Erythroblast (primary cell): ENCODE measurements at places on chromosomes 12 and 14.

- no peak for DNase-seq
Measured at GRCh38 chr12:26744697-26745440, 88.1 kb downstream of the ITPR2 start.

GRCh38 chr12:75509621-75510020 lies 1.8 kb downstream of the KRR1 start:
- DNase-seq, result no peak

- DNase-seq, result no peak
Measured at GRCh38 chr14:73774671-73775070, 60.5 kb upstream of the PNMA1 start.

- no peak for DNase-seq
Measured at GRCh38 chr14:70926235-70926830, 19.1 kb downstream of the PCNX1 start.

GRCh38 chr14:87935886-87936285 lies 57.1 kb downstream of the GALC start:
- DNase-seq, result no peak

DNA sequence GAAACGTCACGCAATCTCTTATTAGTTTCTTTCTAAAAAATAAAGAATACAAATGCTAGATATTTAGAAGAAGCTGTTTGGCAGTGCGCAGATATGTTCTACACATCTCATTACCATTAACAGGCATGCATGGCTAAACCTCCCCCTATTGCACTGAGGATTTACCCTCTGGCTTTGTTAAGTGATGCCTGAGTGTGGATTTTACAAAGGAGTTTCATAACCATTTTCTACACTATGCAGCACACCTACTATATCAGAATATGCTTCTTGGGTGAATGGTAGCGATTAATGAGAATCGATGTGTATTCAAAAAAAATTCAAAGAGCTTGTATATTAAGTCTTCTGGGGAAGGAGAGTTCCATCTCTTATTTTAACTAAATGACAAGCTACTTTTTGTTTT lies 1.1 kb upstream of the RMST start:
- DNase-seq, result no peak

DNA sequence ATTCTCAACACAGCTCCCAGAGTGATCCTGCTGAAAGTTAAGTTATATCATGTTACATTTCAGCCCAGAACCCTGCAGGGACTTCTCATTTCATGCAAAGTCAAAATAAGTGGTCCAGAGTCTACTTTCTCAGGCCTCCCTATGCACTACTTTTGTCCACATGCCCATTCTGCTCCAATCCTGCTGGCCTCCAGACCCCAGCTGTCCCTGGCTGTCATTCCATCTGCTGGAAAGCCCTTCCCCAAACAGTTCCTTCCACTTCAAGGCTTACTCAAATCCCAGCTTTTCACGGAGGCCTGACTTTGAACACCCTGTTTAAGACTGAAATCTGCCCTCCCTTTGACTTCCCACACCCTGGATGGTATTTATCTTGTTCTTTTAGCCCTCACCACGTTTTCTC lies 109.8 kb upstream of the DNM1L start:
- no peak for DNase-seq

DNA sequence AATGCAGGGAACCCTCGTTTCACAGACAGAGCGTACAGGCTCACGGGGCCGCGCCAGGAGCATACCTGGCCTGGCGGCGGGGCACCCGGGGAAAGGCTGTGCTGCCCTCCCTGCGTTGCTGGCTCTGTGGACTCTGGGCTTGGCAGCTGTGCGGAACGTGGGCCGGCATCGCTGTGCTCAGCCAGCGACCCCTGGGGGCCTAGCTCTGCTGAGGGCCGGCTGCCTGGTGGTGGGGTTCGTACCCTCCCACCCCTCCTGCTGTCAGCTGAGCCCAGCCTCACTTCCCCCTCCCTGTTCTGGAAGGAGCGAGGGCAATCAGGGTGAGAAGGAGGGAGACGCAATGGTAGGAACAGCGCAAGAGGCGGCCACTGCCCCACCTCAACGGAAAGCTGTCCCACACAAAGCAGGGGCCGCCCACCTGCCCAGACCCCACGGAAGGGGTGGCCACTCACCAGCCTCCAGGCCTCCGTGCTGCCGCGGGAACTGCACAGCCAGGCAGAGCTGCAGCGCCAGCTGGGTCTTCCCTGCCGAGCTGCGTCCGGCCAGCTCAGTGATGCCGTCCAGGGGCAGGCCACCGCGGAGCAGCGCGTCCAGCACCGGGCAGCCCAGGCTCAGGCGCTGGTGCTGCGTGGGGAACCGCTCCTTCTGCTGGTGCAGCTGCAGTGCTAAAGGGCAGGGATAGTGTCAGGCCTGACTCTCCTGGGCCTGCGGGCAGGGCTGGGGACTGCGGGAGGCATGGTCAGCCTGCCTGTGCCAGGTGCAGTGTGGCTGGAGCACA lies 8.5 kb downstream of the XRCC3 start:
- DNase-seq, result no peak

DNA sequence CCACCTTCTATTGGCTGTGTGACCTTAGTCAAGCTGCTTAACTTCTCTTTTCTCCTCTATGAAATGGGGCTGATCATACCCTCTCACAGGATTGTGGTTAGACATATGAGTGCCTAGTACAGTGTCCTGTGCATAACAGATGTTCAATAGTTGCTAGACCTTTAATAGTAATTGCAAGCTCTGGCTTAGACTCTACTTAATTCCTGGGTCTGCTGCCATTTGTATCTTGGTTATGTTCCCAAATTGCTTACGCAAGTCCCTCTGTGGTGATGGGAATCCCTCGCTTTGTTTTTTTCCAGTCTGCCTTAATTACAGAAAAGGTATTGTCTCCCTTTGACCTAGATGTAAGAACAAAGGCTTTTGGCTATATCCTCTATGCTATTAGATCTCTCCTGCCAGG lies 15.1 kb downstream of the SUDS3 start:
- no peak for DNase-seq

DNA sequence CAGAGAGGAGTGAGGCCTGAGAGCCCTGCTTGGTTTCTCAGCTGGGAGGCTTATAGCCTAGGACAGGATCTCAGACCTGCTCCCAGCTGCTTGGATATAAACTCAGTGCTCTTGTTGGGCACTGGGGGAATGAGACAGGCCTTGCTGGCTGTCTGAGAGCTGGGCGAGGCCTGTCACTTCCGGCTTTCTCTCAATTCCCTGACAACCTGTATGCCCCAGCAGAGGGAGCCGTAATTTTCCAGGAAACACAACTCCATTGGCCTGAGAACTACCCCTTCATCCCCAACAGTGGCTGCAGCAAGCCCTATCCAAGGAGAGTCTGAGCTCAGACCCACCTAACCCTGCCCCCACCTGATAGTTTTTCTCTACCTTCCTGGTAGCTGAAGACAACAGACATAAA lies 258.3 kb upstream of the STXBP6 start:
- DNase-seq, result no peak

DNA sequence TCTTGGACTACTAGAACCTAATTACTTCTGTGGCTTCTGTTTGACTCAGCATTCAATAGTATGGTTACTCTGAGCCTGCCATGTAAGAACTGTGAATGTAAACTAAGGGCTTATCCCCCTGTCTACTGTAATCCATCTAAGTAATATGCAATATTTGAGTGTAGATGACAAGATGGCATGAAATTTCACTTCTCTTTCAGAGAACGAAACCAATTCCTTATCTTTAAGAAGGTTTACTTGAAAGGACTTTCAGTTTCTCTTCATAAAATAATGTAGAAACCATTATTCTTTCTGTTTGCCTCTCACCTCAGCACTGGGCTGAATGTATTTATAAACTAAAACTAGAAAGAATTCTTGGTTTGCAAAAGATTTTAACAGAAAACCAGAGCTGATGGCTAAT lies 60.4 kb upstream of the ARID2 start:
- peak; percentile 61 for DNase-seq

DNA sequence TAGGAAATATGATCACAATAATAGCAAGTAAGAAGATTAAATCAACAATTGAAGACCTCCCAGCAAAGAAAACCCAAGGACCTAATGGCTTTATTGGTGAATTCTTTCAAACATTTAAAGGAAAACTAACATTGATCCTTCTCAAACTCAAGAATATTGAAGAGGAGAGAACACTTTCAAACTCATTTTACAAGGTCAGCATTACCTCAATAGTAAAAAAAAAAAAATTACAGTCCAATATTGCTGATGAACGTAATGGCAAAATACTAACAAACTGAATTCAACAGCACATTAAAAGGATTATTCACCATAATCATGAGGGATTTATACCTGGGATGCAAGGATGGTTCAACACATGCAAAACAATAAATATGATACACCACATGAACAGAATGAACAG lies 33.7 kb upstream of the LGR5 start:
- no peak for DNase-seq

DNA sequence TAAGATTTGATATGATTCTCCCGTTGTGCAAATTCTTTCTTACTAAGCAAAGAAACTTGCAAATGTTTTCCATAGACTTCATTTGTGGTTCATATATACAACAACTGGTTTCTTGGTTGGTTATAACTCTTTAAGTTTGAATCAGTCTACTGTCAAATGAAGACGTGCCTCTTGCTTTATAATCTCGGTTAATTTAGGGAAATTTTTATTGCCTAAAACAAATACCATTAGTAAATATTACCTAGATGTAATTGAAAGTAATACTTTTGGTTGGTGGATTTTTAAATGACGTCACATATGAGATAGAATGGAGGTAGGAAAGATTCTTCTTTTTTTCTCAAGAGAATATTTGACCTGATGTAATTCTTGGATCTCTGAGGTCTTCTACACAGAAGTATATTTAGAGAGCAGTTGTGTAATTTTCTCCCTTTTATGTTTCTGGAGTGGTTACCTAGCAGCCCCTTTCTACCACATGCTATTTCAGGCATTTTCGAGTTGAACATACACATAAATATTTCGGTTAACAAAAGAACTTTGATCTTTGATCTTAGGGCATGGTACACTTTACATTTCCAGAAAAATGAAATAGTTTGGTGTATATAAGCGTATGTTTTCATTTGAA lies 1.7 kb downstream of the ATF7IP start:
- DNase-seq, result peak; percentile 52

GRCh38 chr12:75130811-75131210 lies 78.8 kb downstream of the KCNC2 start:
- DNase-seq, result no peak

- peak; percentile 5 for DNase-seq
Measured at GRCh38 chr12:92123780-92124688, 21.6 kb downstream of the BTG1 start.

DNA sequence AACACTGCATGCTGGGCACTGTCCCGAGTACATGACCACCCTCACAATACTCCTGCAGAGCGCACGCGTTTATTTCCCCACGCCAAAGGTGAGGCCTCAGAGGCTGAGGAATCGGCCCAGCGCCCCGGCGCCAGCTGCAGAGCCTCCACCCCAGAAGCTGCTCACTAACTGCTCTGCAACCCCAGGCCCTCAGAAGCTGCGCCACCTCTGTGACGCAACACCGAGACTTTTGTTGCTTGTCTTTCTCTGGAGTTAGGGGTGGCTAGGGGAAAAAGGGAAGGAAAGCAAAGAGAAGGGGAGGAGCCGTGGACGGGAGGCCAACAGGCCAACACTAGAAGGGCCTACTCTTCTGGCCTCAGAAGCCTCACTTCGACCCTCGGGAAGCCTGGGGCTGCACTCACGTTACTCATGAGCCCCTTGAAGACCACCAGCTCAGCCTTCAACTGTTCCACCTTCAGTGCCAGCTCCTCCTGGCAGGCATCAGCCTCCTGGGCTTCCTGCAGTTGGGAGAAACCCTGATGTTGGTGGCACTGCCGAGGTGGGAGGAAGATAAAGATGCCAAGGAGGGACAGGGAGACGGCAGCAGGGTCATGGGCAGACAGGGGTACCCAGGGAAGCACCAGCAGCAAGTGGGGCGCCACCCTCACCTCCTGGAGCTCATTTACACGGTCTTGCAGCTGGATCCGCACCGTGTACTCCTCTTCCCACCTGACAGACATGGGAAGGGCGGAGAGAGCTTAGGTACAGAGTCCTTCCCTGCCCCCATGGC lies 5.4 kb downstream of the IFFO1 start:
- no peak for DNase-seq

- no peak for DNase-seq
Measured at GRCh38 chr12:14650789-14651188, 45.6 kb downstream of the GUCY2C start.

DNA sequence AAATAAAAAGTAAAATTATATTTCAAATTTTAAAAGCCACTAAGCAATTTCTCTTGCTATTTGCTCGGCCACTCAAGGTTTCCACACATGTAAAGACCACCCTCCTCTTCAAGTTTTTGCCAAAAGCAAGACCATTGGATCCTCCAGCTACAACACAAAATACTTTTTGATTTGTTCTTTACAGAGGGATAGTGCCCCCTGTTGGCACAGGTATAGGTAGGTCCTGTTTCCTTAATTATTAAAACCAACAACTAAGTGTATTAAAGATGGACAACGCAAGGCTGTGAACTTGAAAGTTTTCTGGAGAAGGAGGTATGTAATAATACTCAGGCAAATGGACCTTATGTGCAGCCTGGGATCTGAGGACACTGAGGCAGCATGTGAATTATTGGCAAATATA lies 23.8 kb downstream of the ATP6V1D start:
- peak; percentile 55 for DNase-seq

- no peak for DNase-seq
Measured at GRCh38 chr14:54976316-54976715, 50.6 kb downstream of the WDHD1 start.

DNA sequence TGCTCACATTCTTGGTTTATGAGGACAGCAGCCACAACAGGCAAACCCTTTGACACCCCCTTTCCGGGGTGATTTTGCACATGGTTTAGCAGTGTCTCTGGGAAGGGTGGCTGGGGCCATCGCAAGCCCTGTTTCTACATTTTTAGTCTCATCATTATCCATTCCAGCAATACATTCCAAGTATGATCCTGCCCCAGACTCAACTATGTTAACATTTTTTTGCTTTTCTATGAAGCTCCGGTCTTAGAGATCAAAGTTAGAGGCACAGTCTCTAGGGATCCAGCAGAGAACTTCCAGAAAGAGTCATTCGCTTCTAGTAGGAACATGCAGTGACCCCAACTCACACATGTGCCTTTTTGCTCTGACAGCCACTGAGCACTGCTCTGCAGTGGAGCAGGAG lies 130.9 kb downstream of the TBX5 start:
- no peak for DNase-seq

DNA sequence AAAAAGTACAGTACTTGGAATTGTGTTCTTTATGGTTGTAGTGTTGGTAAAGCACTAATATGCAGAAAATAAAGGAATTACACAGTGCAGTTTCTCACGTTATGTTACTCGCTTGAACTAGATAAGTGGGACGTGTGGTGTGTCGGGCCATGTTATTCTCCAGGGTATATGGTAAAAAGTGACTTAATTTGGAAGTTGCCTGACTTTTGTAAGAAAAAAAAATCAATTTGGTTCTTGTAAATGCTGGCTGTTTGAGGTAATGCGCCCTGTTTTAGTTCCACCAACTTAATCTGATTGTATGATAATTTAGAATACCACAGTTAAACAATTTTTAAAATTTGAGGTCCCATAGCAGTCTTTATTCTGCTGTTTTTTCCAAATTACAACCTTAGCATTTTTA lies 4.1 kb downstream of the ARF6 start:
- DNase-seq, result peak; percentile 52

- no peak for DNase-seq
Measured at GRCh38 chr12:77485961-77486854, 344.5 kb upstream of the NAV3 start.
